NCI-H1105 (cell line): ENCODE measurements at places on chromosomes 12 and 14.

- no peak for DNase-seq
Measured at GRCh38 chr12:73769337-73769736, 768.3 kb upstream of the ATXN7L3B start.

DNA sequence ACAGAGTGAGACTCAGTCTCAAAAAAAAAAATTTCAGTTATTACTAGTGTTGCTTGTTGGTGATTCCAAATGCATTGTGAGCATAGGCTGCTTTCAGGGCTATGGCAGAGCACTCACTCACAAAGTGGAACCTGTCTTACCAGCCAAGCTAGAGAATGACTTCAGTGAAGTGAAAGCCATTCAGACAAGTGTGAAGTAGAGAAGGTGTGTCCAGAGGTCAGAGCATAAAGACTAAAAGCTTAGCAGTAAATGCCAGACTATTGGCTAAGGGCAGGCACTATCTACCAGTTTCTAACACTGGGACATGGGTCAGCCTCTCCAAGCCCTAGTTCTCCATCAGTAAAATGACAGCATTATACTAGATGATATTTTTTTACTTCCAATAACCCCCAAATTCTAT is 12.7 kb downstream of the PPP1R36 start:
- no peak for DNase-seq

DNA sequence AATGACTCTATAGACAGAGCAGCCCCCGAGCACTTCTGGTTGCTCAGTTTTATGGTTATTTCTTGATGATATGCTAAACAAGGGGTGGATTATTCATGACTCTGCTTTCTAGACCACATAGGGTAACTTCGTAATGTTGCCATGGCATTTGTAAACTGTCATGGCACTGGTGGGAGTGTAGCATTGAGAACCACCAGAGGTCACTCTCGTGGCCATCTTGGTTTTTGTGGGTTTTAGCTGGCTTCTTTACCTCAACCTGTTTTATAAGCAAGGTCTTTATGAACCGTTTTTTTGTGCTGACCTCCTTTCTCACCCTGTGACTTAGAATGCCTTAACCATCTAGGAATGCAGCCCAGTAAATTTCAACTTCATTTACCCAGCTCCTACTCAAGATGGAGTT is 1036.2 kb upstream of the FLRT2 start:
- no peak for DNase-seq

GRCh38 chr14:71322655-71323250 is 415.5 kb downstream of the PCNX1 start:
- DNase-seq = no peak

DNA sequence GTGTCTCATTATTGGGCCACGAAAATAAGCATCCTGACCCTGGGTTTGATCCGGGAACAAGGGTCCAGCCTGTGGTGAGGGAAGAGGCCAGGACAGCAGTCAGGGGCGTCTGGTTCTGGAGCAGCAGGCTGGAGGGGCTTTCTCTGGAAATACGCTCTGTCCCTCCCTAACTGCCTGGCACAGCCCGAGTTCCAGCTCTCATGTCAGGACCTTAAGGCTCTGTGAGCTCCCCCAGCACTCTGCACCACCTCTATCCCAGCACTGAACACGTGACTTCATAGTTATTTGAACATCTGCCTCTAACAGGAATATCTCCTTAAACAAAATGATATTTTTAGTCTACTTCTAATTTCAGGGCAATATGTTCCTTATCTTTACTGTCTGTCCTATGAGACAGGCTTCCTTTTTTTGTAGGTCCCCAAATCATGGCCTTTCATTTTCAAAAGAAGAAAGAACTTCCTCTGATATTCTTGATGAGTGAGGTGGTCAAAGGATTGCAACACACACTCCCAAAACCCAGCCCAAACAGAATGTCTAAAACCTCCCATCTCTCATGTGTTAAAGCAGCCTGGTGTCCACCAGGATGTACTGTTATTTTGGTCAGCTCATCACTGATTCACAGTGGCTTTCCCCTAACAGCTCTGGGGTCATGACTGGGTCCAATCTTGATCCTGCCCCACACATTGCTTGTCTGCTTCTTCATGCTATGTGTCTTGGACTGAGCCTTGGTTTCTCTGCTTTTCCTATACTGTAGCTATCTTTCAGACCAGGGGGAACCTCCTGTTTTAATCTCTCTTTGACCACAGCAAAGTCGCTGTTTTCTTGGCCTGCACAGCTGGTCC is 9.7 kb downstream of the AQP6 start:
- DNase-seq = no peak

GRCh38 chr12:70045514-70045913 is 197.7 kb upstream of the CNOT2 start:
- no peak for DNase-seq
